ENCODE measurements at places on chromosomes 2 and 18.
A peak's percentile ranks its signal among the peaks of the same experiment; 100 is the strongest.

DNA sequence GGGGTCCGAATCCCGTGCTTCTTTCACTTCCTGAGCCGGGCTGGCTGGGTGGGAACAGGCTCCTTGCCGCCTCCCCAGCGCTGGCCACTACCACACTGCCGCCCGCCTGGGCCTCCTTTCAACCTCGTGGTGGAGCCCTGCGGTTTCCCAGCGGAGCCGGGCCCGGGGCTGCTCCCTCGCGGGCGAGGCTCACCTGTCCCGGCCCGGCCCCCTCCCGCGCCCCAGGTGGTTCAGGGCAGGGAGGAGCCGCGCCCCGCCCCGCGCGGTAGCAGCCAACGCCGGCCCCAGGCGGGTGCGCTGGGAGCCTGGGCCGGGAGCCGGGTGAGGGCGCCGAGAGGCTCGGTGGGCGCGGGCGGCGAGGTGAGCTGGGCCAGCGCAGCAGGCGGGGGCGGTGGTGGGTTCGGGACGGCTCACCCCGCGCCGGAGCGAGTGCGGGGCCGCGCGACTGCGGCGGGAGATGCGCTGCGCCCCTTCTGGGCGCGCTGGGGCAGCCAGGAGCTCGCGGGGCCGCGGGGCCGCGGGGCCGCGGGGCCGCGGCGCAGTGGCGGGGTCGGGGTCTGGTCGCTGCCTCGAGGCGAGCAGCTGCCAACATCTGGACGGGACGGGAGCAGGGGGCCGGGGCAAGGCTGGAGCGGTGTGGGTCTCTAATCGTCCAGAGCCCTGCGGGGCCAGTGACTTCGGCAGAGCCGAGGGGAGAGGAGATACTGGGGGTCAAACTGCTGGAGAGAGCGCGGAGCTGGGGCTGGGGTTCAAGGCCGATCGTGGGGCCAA lies at the start of gene LYPD6B:
LYPD6B (plus strand) TSS at position 258 of the 771 bp plus-strand sequence. CDS start 92,250 bp downstream, outside the sequence.
- peak; percentile 82 for DNase-seq
- H3K4me3 ChIP-seq, result peak within 1 kb of the TSS; percentile 64
- no peak within 1 kb of the TSS for H3K27ac ChIP-seq

GRCh38 chr2:44942304-44943030 lies 965 bp downstream of the SIX3 start:
- peaks cover 6% of the 10 kb centered on the region for H3K4me1 ChIP-seq
- peak; percentile 78 for DNase-seq
- H3K27ac ChIP-seq, result no peak overlapping the region
- H3K36me3 ChIP-seq, result no peaks in the 10 kb centered on the region
- H3K27me3 ChIP-seq, result peaks cover 82% of the 10 kb centered on the region

- no peaks in the 10 kb centered on the region for H3K27me3 ChIP-seq
- DNase-seq, result no peak
- no peak overlapping the region for H3K27ac ChIP-seq
- H3K36me3 ChIP-seq, result no peaks in the 10 kb centered on the region
- H3K4me3 ChIP-seq, result no peak overlapping the region
Measured at GRCh38 chr18:59917422-59917821, 17.6 kb downstream of the PMAIP1 start.

GRCh38 chr2:127054996-127055785 lies 51.8 kb downstream of the BIN1 start:
- no peaks in the 10 kb centered on the region for H3K36me3 ChIP-seq
- no peak for DNase-seq
- H3K27me3 ChIP-seq, result no peaks in the 10 kb centered on the region
- H3K27ac ChIP-seq, result no peak overlapping the region

GRCh38 chr2:120948662-120949011 lies 213.0 kb downstream of the GLI2 start:
- H3K4me1 ChIP-seq, result no peaks in the 10 kb centered on the region
- no peak for DNase-seq
- no peak overlapping the region for H3K27ac ChIP-seq
- no peaks in the 10 kb centered on the region for H3K36me3 ChIP-seq
- H3K4me3 ChIP-seq, result no peak overlapping the region

GRCh38 chr2:197360744-197361156 lies 50.2 kb upstream of the ANKRD44 start:
- no peak overlapping the region for H3K4me3 ChIP-seq
- no peaks in the 10 kb centered on the region for H3K36me3 ChIP-seq
- H3K4me1 ChIP-seq, result no peaks in the 10 kb centered on the region
- no peaks in the 10 kb centered on the region for H3K27me3 ChIP-seq

- no peaks in the 10 kb centered on the region for H3K4me1 ChIP-seq
- H3K4me3 ChIP-seq, result no peak overlapping the region
- no peaks in the 10 kb centered on the region for H3K27me3 ChIP-seq
- no peak for DNase-seq
Measured at GRCh38 chr18:67362906-67363305, 153.6 kb downstream of the DSEL start.

GRCh38 chr2:74908748-74909444 lies 49.5 kb upstream of the POLE4 start:
- H3K4me1 ChIP-seq, result 0 out of 2 replicates have a peak, but pooled peaks cover 3% of the 10 kb centered on the region
- no peak overlapping the region for H3K27ac ChIP-seq
- no peak for DNase-seq
- peak overlapping the region; percentile 52 for H3K4me3 ChIP-seq

- H3K27ac ChIP-seq, result no peak overlapping the region
- H3K4me3 ChIP-seq, result no peak overlapping the region
- H3K36me3 ChIP-seq, result no peaks in the 10 kb centered on the region
- H3K27me3 ChIP-seq, result no peaks in the 10 kb centered on the region
- no peak for DNase-seq
- no peaks in the 10 kb centered on the region for H3K4me1 ChIP-seq
Measured at GRCh38 chr2:42848726-42849290, 56.4 kb upstream of the HAAO start.

- no peaks in the 10 kb centered on the region for H3K27me3 ChIP-seq
- no peak for DNase-seq
- no peaks in the 10 kb centered on the region for H3K4me1 ChIP-seq
- no peak overlapping the region for H3K4me3 ChIP-seq
- H3K27ac ChIP-seq, result no peak overlapping the region
Measured at GRCh38 chr2:119423108-119423444, 8.6 kb upstream of the TMEM37 start.

GRCh38 chr18:57959278-57959677 lies 84.7 kb upstream of the NEDD4L start:
- no peaks in the 10 kb centered on the region for H3K27me3 ChIP-seq
- H3K27ac ChIP-seq, result no peak overlapping the region
- H3K4me1 ChIP-seq, result no peaks in the 10 kb centered on the region
- H3K36me3 ChIP-seq, result no peaks in the 10 kb centered on the region
- no peak overlapping the region for H3K4me3 ChIP-seq
- DNase-seq, result no peak

DNA sequence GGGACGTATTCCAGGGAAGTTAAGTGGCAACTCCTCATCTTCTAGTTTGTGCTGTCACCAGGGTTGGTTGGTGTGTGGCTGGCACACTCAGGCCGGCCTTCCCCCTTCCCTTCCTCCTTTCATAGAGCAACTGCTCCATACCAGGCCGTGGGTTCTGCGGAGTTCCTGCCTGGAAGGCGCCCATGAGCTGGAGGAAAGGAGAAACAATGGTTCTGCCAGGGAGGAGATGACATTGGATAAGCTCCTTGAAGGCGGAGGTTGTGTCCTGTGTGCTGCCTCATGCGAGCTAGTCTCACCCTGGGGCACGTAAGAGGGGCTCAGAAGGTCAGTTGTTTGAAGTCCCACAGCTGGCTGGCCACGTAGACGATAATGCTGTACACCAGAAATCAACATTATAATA lies 19.2 kb downstream of the ASAP2 start:
- H3K27me3 ChIP-seq, result no peaks in the 10 kb centered on the region
- DNase-seq, result no peak
- H3K4me3 ChIP-seq, result no peak overlapping the region
- peaks cover 6% of the 10 kb centered on the region for H3K4me1 ChIP-seq
- no peaks in the 10 kb centered on the region for H3K36me3 ChIP-seq

DNA sequence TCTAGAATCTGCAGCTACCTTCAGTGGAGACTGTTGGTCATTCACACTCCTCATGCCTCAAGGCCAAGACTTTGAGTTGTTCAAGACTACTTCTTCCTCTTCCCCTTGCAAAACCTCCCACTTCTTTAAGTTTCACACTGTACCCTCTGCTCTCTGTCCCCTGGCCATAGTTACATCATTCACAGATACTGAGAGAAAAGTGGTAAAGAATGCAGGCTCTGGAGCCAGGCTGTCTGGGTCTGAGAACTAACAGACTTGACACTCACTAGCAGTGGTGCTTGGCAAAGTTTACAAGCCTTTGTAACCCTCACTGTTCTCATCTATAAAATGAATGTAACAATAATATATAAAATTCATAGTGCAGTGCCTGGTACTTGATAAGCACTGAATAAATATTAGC lies 61.8 kb downstream of the CDH20 start:
- H3K4me3 ChIP-seq, result no peak overlapping the region
- DNase-seq, result no peak
- no peaks in the 10 kb centered on the region for H3K27me3 ChIP-seq
- no peaks in the 10 kb centered on the region for H3K36me3 ChIP-seq
- H3K4me1 ChIP-seq, result no peaks in the 10 kb centered on the region

- H3K27ac ChIP-seq, result no peak overlapping the region
- DNase-seq, result no peak
- no peak overlapping the region for H3K4me3 ChIP-seq
- H3K4me1 ChIP-seq, result no peaks in the 10 kb centered on the region
- H3K27me3 ChIP-seq, result no peaks in the 10 kb centered on the region
- no peaks in the 10 kb centered on the region for H3K36me3 ChIP-seq
Measured at GRCh38 chr2:25548601-25549000, 124.8 kb downstream of the DTNB start.

GRCh38 chr2:161425728-161426454 lies 9.8 kb downstream of the TBR1 start:
- peaks cover 78% of the 10 kb centered on the region for H3K27me3 ChIP-seq
- no peak overlapping the region for H3K4me3 ChIP-seq
- H3K4me1 ChIP-seq, result peaks cover 8% of the 10 kb centered on the region

- no peak overlapping the region for H3K4me3 ChIP-seq
- H3K4me1 ChIP-seq, result peaks cover 4% of the 10 kb centered on the region
- peaks cover 9% of the 10 kb centered on the region for H3K27me3 ChIP-seq
Measured at GRCh38 chr2:9214873-9215272, 8.3 kb downstream of the ASAP2 start.

DNA sequence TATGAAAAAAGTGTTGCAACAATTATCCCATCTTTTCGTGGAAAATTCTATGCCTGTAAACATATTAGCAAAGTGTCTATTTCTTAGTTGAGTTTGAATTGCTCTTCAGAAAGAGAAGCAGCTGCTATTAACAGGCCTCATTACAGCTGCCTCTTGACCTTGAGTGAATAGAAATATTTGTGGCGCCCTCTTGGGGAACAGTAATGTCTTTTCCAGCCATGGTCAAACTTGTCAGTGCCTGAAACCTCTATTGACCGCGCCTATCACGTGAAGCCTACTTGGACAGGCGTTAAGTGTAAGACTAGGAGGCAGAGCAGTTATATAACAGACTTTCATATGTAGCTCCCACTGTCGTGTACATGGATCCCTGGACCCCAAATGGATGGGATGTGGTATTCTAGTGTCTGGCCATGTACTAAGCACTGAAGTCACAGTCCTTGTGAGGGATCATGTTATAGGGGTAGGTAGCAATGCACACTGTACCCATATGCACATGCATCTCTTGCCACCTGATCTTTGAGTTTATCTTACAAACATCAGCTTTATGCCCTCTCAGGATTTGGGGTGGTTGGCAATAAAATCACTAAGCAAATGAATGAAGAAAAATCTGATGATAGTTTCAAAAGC lies 245.0 kb downstream of the PTGR3 start:
- no peak overlapping the region for H3K27ac ChIP-seq
- no peak overlapping the region for H3K4me3 ChIP-seq
- no peaks in the 10 kb centered on the region for H3K36me3 ChIP-seq
- no peaks in the 10 kb centered on the region for H3K4me1 ChIP-seq

GRCh38 chr18:48663931-48664847 lies 125.4 kb downstream of the CTIF start:
- peaks cover 1% of the 10 kb centered on the region for H3K4me1 ChIP-seq
- DNase-seq, result peak; percentile 56

DNA sequence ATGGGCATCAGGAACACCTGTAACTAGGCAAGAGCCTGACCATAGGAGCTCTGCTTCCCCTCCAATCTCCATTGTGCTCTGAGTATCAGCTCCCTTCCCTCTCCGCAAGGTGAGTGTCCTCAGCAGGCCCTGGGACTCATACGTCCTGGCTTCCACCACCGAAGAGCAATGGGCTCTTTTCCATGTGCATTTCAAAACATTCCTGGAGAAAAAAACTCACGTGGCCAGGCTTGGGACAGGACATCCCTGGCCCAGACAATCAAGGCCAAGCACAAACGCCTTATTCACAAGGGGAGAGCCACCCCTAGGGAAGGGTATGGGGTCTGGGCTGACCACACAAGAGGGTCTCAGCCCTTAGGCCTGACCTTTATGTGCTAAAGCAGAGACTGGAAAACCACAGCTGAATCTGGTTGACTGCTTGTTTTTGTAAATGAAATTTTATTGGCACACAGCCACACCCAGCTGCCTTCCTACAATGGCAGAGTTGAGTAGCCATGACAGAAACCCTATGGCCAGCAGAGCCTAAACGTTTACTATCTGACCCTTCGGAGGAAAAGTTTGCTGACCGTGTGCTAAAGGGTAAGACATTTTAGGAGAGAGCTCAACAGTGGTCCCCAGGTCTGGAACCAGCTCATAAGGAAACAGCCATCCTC lies 175.7 kb upstream of the ARL4C start:
- no peak overlapping the region for H3K27ac ChIP-seq
- no peaks in the 10 kb centered on the region for H3K36me3 ChIP-seq
- H3K4me1 ChIP-seq, result peaks cover 16% of the 10 kb centered on the region
- no peak overlapping the region for H3K4me3 ChIP-seq
- DNase-seq, result peak; percentile 26

- no peaks in the 10 kb centered on the region for H3K27me3 ChIP-seq
- no peak for DNase-seq
- no peaks in the 10 kb centered on the region for H3K4me1 ChIP-seq
- no peak overlapping the region for H3K4me3 ChIP-seq
Measured at GRCh38 chr2:232203936-232204335, 174.6 kb upstream of the ALPP start.

GRCh38 chr2:102771114-102771513 lies 9.3 kb downstream of the TMEM182 start:
- H3K27ac ChIP-seq, result no peak overlapping the region
- no peaks in the 10 kb centered on the region for H3K27me3 ChIP-seq
- DNase-seq, result no peak
- no peak overlapping the region for H3K4me3 ChIP-seq
- no peaks in the 10 kb centered on the region for H3K36me3 ChIP-seq
- no peaks in the 10 kb centered on the region for H3K4me1 ChIP-seq

- no peaks in the 10 kb centered on the region for H3K36me3 ChIP-seq
- no peak overlapping the region for H3K27ac ChIP-seq
- no peak for DNase-seq
- H3K4me3 ChIP-seq, result no peak overlapping the region
Measured at GRCh38 chr18:44897411-44897810, 216.7 kb downstream of the SETBP1 start.

DNA sequence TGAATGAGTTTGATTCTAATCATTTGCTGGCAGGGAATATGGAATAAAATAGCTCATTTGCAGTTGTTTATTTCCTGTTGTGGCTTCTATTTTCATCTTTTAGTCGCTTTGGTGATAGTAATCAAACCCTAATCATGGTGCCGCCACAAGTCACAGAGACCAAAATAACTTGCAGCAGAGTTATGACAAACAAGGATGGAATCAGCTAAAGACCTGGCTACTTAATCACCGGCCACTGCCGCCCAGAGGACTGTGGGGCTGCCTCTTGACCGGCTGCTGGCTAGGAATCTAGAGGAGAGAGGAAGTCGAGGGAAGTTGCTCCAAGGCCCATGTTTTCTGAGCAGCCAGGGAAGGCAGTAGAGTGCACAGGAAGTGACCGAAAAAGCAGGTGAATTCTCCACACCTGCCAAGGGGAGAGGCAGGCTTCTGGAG lies 5.1 kb upstream of the SMAD7 start:
- DNase-seq, result no peak
- peaks cover 9% of the 10 kb centered on the region for H3K27me3 ChIP-seq
- H3K4me3 ChIP-seq, result no peak overlapping the region
- peaks cover 19% of the 10 kb centered on the region for H3K4me1 ChIP-seq
- H3K27ac ChIP-seq, result no peak overlapping the region
